Stimulated activated CD4-positive, alpha-beta T cell treated with anti-CD3 and anti-CD28 coated beads, Interleukin-1b, Interleukin-23, amount 100 ng/mL, for 1 hour (primary cell): ENCODE measurements at places on chromosomes 4 and X.

GRCh38 chr4:26084414-26084813 lies 170.4 kb downstream of the SMIM20 start:
- DNase-seq = no peak

GRCh38 chr4:15702941-15703403 lies at the start of gene BST1:
BST1 (plus strand) TSS chr4:15703065; CDS start chr4:15703145, 80 bp downstream.
- DNase-seq = peak; percentile 13

- DNase-seq = no peak
These were observed 256.1 kb upstream of the PITX2 start for GRCh38 chr4:110878956-110879355.

DNA sequence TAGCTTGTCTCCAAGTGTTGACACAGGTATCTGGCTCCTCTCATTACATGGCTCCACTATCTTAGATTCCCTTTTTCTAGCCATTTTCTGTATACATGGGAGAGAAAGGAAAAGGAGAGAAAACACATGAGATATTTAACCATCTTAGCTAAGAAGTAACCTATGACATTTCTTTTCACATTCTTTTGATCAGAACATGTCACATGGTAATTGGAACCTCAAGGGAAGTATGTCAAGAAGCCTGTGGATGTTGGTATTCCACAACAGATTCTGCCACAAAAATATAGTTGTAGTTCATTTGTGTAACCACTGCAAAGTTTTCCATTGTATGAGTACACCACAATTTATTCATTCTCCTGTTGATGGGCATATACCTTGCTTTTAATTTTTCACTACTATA lies 18.7 kb upstream of the GABRB1 start:
- no peak for DNase-seq

- DNase-seq = no peak
These were observed 247.0 kb downstream of the BANK1 start for GRCh38 chr4:102037566-102037965.

DNA sequence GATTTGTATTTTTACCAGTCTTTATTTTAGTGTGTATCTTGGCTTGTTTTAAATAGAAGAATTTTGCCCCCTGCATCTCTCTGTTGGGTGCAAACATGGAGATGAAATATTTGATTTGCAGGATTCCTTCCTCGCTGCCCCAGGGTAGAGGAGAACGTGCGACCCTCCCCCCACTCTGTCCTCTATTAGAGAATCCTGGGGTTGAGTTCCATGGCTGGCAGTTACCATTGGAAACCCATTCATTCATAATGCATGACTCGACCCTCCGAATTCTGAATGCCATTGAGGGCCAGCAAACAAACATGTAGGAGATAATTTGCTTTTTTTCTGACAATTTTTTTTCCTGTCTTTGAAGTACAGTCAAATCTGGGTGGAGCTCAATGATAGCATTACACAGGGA lies 53.7 kb downstream of the TRIM2 start:
- no peak for DNase-seq

DNA sequence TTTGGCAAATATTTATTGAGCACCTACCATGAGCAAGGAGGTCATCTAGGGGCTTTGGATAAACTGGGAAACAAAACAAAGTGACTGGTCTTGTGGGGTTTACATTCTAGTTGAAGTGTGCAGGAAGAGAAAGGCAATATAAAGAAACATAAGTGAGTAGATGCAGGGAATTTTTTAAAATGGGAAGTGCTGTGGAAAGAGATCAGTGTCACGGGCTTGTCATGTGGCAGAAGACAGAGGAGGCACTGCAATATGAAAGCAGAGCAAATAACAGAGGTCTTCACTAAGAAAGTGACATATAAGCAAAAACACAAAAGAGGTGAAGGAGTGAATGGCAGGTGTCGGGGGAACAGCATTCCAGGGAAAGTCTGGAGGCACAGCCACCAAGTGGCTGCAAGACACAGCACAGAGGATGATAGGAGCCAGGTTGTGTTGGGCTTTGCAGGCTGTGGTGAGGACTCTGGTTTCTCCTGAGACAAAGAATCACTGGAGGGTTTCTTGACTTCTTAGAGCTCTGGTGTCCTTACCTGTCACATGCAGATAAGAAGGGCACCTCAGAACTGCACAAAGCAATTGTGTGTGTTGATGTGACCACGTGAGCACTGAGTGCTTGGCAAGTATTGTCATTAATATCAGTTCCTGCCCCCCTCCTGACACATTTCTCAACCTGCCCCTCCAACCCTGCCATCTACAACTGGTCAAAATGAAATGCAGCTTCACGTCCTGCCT lies 143.5 kb downstream of the TSPAN5 start:
- DNase-seq = no peak

DNA sequence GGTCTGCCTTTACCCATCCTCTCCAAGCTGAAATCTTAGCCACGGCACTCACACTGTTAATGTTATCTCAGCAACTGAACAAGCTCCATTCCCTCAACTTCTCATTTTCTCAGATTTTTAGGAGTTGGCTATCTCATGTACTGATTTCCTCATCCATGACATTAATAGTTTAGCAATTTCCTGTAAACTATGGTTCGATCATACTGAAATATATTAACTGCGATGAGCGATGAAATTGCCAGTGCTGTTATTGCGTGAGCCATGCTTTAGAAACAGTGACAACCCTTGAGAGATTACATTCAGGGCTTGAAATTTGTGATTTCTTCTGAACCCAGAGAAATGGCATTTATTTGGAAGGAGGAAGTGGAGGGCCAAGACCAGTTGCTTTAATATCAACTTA lies 223.7 kb downstream of the GPAT3 start:
- DNase-seq = no peak

- DNase-seq = no peak
These were observed 568.5 kb downstream of the FSTL5 start for GRCh38 chr4:161595230-161595771.

GRCh38 chr4:128483816-128484215 lies 196.2 kb upstream of the PGRMC2 start:
- no peak for DNase-seq

DNA sequence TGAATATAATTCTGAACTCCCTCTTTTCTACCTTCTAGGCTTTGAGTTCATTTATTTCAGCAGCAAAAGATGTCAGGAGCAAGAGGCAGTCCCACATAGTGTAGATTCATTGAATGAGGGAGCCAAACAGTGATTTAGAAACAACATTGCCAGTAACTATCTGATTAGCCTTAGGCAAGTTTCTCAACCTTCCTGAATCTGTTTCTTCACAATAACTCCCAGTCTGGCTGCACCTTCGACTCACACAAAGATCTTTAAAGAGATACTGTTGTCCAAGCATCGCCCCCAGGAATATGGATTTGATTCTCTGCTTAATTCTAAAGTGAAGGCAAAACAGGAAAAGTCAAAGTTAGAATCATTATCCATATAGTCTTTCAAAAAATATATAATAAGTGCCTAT lies 1026.2 kb downstream of the DMD start:
- DNase-seq = no peak

GRCh38 chr4:169098969-169099690 lies 89.1 kb upstream of the CBR4 start:
- DNase-seq = no peak

DNA sequence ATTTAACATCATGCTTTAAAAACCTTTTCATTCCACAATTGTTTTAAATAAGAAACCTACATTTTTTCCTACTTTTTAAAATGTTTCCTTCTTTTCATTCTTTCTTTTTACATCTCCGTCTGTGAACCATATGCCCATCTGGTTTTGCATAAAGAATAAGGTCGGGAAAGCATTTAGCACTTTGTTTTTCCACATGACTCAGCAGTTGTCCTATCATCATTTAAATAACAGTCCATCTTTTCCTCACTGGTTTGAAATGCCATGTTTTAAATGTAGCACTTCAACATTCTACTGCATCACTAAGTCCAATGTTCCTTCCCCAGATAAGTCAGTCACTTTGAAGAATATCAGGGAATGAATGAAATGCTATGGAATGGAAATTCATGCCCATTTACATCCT lies 128.4 kb downstream of the SH3RF1 start:
- no peak for DNase-seq
